ENCODE measurements at places on chromosomes 1 and 21.
A peak's percentile ranks its signal among the peaks of the same experiment; 100 is the strongest.

DNA sequence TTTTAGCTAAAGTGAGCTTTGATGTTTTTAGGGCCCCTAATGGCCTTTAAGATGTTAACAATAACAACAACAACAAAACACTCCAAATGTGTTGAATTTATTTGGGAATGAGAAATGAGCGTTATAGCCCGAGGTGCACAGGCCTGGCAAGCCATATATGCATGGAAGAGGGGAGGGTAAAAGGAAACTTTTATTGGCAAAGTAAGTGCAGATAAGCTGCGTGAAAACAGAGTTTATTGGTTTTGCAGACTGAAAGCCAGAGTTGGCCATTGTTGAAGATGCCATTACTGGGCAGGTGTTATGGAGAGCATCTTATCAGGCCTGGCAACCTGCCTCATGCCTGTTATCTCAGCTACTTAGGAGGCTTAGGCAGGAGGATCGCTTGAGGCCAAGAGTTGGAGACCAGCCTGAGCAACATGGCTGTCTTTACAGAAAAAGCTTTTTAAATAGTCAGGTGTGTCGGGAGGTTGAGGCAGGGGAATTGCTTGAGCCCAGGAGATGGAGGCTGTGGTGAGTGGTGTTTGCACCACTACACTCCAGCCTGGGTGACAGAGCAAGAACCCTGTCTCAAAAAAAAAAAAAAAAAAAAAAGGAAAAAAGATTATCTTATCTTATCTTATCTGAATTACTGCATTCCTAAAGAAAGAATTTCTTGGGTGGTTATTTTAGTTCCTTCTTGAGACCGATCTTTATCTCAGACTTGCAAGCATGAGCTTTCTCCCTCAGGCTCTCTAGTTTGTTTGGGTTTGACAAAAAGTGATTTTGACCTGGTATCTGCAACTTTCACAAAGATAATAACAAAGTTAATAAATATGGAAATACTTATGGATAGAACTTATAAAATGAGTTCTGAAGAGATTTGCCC lies 1.7 kb downstream of the PATJ start:
- DNase-seq, result no peak

- DNase-seq, result no peak
These were observed 27.0 kb downstream of the TRIM11 start for GRCh38 chr1:228379666-228380065.

GRCh38 chr1:20555025-20555757 lies 2.8 kb downstream of the FAM43B start:
- peak; percentile 49 for DNase-seq

- DNase-seq, result no peak
These were observed 111.7 kb downstream of the NMNAT2 start for GRCh38 chr1:183306317-183307042.

- no peak for DNase-seq
These were observed 105.9 kb downstream of the RGS2 start for GRCh38 chr1:192914696-192915095.

DNA sequence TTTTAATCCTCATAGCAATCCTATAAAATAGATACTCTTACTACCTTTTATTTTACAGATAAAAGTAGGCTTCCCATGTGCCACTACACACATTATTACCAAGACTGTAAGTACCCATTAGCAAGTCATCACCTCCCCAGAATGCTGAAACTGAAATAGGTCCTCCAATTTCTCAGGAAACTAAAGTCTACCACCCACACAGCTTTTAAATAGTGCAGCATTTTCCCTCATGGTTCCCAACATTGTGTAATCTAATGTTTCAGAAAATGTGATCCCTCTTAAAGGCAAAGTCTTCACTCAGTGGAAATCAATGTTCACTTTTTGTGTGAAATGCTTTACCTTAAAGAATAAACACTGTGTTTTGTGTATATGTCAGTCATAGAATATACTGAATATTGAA lies 356.5 kb downstream of the GPATCH2 start:
- DNase-seq, result no peak

DNA sequence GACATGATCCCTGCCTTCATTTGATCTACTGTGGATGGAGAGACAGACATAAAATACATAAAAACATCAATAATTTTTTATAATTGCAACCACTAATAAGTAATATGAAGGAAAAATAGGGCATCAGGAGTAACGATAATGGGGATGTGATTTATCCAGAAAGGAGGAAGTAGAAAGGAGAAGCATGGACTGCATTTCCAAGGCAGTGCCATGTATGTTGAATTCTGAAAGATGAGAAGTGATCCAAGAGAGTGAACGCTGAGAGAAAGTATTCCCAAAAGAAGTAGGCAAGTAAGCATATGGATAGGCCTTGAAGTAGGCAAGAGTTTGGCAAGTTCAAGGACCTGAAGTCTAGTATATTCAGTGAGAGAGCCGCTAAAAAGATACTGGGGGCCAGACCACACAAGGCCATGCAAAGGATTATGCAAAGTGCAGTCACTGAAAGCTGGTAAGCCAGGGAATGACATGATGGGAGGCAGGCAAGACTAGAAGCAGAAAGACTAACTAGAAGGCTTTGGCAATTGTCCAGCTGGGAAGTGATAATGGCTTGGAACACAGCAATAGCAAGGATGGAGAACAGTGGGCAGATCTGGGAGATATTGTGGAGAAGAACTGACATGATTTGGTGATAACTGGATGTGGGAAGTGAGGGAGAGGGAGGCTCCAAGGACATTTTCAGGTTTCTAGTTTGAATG lies 85.9 kb downstream of the TM2D1 start:
- DNase-seq, result no peak

GRCh38 chr1:55364216-55364615 lies 149.1 kb upstream of the USP24 start:
- no peak for DNase-seq

- DNase-seq, result no peak
These were observed 23.1 kb upstream of the DYNLT5 start for GRCh38 chr1:66729119-66729518.

DNA sequence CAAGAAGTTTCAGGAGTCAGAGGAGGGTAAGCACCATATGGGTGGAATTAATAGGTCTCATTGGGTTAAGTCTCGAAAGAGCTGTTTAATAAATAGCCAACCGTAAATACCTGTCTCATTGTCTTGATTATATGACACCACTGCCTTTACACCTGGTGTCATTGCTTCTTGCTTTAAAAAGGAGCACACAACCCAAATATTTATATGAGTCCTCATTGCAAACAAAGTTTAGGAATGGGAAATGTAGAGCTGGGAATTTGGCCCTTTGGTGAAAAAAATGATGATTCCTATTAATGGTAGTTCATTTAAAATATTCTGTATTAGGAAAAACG lies 2.1 kb downstream of the BACH1 start:
- no peak for DNase-seq

GRCh38 chr1:84156210-84156621 lies 12.1 kb downstream of the PRKACB start:
- DNase-seq, result no peak

DNA sequence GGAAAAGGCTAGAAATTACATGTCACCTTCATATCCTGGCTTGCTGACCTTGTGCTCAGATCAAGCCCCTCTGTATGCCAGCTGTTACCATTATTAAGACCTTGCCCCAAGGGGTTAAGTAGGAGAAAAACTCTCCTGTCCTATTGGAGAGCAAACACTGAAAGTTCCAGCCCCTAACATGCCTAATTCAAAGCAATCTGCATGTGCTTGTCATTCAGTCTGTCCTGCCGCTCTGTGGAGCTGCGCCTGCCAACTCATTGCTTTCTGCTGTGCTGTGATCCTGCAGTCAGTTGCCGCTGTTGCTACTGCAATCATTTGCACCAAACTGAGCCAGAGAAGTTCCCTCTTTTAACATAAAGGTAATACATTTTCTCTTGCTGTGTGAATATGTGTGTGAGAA lies 113.4 kb downstream of the DISP1 start:
- peak; percentile 66 for DNase-seq

GRCh38 chr1:2271211-2271721 lies 43.1 kb downstream of the SKI start:
- DNase-seq, result no peak

DNA sequence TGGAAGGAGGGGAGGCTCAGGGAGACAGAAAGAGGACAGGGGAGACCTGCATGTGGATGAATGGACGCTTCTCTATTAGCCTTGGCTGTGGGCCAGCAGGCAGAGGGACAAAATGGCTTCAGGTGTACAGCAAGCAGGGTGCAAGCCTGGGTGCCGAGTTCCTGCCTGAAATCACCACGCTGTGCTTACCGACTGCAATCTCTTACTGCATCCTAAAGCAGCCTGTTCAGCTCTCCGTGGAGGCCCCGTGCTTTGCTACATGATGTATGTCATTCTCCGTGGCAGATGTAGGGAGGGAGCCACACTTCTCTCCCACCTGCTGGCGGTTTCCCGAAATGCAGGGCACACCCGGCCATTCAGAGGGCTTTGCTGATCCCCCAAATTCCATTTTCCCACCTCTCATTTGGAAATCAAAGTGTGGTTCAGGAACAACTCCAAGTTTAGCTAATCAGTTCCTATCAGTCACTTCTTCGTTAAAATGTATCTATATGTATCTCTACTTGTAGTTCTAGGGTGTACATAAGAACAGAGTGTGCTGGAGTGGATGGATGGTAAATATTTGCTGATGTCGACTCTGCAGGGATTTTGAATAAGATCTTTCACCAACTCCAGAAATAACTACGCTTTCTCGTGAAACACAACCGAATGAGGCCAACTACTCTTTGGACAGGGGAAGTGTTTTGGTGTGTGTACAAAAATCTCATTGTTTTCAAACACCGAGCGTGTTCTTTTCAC lies 122.3 kb upstream of the BACE2 start:
- peak; percentile 64 for DNase-seq

DNA sequence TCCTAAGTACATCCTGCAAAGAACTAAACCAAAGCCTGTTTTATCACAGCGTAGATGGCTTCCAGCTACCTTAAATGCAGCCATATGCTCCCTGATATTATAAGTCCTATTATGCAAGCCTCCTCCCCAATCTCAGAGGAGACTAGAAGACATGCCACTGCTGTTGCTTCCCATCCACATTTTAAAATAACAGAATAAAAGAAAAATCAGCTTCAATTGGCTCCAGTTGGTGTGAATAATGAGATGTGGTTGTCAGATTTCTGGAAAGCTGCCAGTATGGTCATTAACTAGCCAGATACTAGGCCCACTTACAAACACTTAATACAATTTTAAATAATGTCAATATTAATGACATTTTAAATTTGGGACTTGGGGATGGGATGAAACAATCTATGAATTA lies 25.7 kb downstream of the WARS2 start:
- no peak for DNase-seq

DNA sequence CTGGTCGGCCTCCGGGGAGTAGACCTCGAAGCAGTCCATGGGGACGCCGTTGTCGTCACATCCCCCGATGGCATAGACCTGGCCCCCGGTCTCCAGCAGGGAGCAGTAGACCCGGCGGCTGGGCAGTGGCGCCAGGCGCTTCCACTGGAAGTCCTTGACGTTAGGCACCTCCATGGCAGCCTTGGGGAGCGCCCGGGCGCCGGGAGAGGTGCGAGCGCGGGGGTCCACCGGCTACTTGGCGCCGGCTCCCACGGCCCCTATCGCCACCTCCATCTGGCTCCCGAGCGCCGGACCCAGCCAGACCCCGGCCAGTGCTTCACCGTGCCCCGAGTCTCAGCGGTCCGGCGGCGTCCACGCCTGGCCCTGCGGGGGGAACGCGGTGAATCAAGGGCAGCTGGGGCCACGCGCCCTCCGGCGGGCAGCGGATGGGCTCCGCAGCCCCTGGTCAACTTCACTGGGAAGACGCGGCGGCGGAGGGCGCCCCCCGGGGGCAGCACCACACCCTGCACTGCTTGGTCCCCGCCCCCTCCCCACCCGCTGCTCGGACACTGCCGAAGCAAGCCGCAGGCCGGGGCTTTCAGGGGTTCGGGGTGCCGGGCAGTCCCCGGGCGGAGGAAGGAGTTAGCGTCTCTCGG lies 13.2 kb downstream of the KLHDC8A start:
- DNase-seq, result no peak

GRCh38 chr1:239682960-239683359 lies 296.6 kb downstream of the CHRM3 start:
- no peak for DNase-seq

DNA sequence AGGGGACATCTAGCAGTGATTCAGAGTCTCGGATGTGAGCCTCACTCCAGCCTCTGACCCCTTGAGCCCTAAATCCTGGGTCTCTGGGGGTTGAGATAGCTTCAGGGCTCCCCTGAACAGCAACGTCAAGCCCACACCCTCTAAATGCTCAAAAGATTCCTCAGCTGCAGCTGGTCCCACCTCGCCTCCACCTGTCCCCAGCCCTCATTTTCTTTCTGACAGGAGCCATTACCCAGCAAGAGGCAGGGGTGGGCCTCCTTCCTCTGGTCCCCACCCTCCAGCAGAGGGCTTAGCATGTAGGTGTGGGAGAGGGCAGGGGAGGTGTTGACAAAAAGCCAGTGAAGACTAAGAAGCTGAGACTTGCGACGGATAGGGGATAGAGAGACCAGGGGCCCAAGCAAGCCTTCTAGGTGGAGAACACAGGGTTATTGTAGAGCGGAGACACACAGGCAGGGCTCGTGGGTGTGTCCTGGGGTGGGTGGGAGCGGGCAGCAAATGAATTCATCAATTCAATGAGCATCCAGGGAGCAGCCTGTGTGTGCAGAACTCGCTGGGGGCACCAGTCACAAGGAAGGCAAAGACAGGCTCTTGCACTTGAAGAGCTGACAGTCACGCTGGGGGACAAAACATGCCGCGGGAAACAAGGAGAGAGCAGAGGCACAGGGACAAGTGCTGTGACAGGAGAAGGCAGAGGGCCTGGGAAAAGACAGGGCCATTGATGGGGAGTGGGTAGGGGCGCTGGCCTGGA lies 48.9 kb upstream of the GOLT1A start:
- DNase-seq, result no peak

DNA sequence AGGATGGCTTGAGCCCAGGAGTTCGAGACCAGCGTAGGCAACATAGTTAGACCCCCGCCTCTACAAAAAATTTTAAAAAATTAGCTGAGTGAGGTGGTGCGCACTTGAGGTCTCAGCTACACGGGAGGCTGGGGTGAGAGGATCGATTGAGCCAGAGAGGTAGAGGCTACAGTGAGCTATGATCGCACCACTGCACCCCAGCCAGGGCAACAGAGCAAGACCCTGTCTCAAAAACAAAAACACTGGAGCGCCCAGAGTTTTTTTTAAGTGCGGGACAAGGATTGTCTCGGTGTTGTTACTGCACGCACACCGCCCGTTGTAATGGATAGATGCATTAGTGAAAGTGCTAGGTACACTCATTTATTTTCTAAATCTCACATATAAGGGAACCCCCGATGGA lies 37.1 kb downstream of the PIK3CD start:
- no peak for DNase-seq

DNA sequence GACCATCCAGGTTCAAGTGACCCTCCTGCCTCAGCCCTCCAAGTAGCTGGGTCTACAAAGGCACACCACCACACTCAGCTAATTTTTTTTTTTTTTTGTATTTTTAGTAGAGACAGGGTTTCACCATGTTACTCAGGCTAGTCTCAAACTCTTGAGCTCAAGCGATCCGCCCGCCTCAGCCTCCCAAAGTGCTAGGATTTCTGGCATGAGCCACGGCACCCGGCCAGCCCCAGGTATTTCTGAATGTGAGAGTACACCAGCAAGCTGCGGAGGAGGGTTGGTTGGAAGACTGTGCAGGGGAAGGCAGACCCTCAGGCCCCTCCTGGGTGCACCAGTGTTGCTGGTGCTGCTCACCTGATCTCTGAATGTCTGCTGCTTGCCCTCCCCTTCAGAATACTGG lies 33.1 kb upstream of the SIM2 start:
- no peak for DNase-seq
